ENCODE measurements at places on chromosomes 2 and 18.

DNA sequence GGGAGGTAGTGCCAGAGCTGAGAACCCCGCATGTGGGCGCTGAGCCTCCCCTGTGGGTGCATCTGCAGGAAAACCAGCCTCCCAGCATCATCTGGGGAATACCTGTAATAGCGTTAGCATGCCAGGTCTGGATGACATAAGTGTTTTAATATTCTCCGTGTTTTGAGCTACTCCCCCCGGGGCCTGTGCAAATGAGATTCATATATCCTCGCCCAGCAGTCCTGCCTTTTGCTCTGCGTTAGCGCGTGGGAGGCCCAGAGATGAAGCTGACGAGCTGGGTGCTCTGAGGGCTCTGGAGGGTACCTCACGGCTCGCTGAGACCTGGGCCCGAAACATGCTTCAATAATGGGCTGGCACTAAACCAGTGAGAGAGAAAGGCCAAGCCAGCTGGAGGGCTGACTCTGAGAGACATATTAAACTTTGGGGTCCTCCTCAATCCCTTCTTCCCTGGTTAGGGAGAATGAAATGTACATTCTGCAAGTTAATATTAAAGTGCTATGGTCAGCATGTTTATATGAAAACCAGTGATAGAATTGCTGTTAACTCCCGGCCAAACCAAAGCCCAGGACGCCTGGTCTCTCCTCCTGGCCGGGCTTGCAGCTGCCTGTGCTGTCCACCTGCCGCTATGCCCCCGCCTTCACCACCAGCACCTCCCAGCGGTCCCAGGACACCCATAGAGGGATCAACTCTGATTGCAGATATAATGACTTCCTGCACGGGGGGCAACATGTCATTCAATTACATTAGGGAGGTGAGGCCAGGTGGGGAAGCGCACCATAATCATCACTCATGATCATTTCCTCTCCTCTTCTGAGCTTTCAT is 77.0 kb downstream of the EDAR start:
- DNase-seq, result no peak

DNA sequence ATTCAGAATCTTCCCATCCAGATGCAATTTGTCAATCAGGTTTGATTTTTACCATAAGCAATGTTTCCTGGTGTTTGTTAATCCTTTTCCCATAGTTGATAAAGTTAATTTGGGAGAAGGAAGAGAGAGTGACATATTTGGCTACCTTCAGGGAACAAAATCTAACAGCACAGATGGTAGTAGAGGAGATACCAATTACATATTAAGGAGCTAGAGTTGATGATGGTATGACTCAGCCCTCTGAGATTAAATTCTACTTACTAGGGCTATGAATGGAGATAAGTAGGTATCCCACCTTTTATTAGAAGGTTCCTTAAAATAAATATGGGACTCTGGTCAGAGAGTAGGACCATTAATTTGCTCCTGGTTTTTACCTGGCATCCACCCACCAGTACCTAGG is 139.7 kb downstream of the EHBP1 start:
- no peak for DNase-seq

DNA sequence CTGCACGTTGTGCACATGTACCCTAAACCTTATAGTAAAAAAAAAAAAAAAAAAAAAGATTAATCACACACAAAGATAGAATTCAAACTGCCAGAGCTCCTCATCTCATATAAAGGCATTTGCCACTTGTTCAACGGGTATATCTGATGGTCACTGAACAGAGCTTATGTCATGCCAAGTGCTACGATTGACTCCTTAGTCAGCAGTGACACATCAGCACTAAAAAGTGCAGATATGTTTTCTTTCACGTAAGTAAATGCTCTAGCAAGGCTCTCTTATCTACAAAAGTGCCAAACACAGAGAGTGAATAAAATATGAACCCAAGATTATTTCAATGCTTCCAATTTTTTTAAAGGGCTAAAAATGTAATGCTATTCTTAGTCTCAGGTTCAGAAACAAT is 1.1 kb downstream of the LMAN1 start:
- no peak for DNase-seq

DNA sequence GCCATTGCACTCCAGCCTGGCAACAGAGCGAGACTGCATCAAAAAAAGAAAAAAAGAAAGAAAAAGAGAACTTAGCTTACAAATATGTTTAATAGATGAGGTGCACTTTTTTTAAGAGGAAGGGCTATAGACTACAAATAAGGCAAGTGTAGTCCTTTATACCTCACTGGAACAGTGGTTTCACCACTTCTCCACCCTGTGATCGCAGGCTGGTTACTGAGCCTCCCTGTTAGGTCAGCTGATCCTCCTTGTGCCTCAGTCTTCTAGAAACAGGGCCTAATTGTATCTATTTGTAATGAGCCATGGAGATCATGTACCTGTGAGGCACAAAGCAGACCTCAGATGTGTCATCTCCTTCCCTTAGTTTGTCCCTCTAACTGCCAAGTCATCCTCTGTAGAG is 4.5 kb downstream of the CXCR2 start:
- no peak for DNase-seq

DNA sequence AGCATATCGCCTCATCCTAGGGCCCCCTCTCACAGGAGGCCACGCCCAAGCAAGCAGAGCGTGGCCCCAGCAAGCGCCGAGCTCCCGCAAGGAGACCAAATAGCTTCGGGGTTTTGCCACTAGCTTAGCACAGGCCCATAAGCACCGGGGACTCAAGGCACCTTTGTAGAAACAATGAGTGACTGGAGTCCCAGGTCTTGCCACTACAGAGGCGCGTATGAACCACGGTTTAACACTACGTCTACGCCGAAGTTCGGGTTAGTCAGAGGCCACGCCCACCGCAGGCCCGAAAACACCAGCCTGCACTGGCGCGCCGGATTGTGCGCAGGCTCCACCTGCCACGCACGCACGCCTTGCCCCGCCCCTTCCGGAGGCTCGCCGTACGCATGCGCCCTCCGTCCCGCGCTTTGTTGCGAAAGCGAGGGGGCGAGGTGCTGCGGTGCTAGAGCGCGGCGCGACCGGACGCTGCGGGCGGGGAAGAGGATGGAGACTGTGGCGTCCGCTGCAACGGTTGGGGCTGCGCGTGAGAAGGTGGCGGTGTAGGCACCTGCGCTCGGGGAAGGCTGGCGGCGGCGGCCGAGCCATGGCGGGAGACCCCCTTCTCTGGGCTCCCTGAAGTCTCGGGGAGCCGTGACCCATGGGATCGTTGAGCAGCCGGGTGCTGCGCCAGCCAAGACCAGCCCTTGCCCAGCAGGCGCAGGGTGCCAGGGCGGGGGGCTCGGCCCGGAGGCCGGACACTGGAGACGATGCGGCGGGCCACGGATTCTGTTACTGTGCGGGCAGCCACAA is at the start of gene GMCL1:
TSS of gene GMCL1 (plus strand) at position 405 of the 789 bp plus-strand sequence. CDS start at position 638, 233 bp downstream.
- DNase-seq, result peak; percentile 51

- DNase-seq, result no peak
Measured at GRCh38 chr2:119736021-119736420, 23.7 kb upstream of the PTPN4 start.

GRCh38 chr2:128196471-128196931 is 105.5 kb downstream of the UGGT1 start:
- DNase-seq, result no peak

DNA sequence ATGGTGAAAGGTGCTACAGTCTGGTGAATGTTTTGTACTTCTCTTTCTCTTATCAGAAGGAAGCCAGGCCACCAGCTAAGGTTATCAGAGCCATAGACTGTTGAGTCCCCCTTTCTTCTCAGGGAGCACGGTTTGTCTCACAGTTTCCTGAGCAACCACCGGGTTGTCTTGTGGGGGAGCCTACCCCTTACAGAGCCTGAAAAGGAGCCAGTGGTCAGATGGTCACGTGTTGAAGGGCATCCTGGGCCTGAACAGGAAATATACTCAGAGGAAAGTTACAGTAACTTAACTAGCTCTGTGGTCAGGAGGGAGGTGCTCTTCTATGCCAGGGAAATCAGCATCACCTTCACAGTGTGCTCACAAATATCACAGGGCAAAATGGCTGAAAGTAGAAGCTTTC is 11.6 kb downstream of the CD28 start:
- no peak for DNase-seq

- no peak for DNase-seq
Measured at GRCh38 chr18:48321121-48321520, 88.1 kb downstream of the ZBTB7C start.

GRCh38 chr2:62506421-62506750 is 391 bp upstream of the TMEM17 start:
- no peak for DNase-seq

DNA sequence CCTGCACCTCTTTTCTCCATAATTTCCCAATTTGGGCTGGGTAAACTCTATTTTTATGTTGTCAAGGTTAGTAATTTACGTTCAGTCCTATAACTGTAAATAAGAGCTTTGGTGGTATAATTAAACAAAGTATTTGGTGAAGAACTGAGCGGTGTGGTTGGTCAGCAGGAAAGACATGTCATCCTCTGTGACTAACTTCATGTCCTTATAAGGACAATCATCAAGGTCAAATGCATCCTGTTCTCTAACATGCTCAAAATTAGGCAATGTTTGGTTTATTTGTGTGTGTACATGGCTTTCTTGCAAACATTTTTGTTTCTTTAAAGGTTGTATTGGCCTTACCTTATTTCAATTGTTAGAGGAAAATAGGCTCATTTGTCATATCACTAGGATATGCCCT is 121.5 kb upstream of the NABP1 start:
- DNase-seq, result no peak

DNA sequence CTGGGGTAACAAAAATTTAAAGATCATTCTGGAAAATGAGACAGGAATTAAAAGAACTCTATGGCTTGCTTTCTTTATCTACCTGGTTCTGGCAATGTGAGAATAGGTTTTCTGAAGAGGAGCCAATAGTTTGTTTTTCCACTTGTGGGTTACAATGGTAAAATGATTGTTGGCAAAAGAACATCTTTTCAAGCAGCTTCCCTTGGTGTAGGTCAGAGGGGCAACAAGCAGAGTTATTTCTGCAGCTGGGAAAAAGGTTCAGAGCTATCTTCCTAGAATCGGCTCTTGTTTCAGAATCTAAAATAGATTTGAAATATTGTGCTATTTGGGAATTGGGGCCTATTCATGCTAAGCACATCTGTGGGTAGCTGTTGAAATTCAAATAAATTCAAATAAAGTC is 11.5 kb upstream of the TSPYL6 start:
- DNase-seq, result no peak

Measured in cortex of kidney (tissue), 1 donor.